ENCODE measurements at places on chromosomes 3 and 15.

DNA sequence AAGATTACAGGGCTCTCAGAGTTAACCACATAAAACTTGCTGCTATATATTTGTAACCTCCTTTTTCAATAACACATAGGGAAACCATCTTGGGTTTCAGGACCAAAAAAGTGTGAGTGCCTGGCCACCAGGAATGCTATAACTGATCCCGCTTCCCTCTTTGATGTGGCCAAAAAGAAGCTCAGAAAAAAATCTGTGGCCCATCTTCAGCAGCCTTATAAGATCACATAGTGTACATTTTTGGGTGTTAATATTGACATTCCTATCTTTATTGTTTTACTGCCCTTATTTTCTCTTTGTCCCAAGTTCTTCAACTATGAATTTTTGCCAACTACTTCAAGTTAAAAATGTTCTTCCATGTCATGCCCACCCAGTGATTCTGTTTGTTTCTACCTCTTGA is 102.8 kb downstream of the LIPC start:
- no peak for DNase-seq

GRCh38 chr15:98731712-98732450 is 83.5 kb downstream of the IGF1R start:
- no peak for DNase-seq

DNA sequence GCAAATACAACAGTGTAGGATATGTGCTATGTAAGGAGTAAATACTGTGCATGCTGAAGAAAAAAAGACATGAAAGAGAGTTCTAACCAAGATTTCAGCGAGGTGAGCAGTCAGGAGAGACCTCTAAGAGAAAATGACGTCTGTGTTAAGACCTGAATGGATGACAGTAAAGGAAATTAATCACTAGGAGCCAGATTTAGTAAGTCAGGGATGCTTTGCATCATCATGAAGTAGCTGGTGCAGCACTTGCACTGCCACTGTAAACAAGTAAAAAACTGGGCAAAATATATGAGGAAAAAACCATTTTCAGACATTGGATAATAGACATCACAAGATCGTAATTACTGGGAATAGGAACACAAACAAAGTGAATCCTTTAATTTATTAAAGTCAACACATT is 32.6 kb downstream of the RTP4 start:
- DNase-seq: no peak

DNA sequence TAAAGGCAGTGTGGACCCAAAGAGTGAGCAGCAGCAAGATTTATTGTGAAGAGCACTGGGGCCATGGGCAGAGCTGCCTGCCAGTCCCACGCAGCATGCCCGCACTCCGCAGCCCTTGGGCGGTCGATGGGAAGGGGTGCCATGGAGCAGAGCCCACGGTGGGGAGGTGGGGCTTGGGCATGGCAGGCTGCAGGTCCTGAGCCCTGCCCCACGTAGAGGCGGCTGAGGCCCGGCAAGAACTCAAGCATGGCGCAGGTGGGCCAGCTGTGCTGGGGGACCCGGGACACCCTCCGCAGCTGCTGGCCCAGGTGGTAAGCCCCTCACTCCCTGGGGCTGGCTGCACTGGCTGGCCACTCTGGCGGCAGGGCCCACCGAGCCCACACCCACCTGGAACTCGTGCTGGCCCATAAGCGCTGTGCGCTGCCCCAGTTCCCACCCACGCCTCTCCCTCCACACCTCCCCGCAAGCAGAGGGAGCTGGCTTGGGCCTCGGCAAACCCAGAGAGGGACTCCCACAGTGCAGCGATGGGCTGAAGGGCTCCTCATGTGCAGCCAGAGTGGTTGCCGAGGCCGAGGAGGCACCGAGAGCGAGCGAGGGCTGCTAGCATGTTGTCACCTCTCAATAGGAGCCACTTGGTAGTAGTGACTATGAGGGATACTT is 1218.8 kb upstream of the EPHA6 start:
- no peak for DNase-seq

- no peak for DNase-seq
Observed at GRCh38 chr3:186496016-186496415, 48.2 kb downstream of the CRYGS start.

DNA sequence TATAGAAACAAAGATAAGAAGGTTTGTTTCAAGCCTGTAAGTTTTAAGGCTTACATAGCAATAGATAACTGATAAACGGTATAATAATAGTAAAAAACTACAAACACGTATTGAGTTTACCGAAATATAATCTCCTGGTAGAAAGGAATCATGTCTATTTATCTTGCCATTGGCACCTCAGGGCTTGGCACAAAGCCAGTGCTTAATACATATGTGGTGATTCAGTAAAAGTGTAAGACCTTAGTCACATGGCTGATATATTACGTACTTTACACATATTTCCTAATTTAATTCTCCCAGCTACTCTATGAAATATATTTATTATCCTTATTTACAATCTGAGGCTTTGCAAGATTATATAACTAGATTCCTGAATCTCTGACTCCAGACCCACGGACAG is 32.0 kb upstream of the SLCO3A1 start:
- DNase-seq: no peak

DNA sequence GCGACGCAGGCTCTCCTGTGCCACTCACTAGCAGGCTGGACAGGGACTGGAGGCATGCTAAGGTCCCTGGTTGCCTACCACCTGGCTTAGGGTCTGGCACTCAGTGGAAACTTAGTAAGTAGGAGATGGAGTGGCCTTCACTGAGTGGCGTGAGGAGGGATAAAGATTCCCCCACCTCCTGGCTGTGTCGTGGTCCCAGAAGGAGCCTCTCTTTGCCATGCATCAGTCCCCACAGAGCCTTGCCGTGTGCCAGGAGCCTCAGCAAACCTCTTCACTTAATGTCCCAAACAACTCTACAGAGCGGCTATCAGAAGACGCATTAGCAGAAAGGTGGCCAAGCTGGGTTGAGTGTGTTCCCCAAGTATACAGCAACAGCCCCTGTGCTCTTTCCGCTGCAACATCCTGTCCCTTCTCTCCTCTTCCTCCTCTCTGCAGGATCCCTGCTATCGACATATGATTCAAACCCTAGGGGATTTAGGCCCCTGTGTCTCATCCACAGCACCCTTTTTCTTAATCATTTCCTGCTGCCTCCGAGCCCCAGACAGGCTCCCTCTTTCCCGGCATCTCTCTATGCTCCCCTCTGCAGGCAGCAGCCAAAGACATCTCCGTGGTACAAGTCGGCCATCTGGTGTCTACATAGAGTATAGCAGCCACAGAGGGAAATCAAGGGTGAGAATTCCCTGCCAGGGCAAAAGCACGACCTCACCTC is 66.7 kb downstream of the SLC6A1 start:
- no peak for DNase-seq

DNA sequence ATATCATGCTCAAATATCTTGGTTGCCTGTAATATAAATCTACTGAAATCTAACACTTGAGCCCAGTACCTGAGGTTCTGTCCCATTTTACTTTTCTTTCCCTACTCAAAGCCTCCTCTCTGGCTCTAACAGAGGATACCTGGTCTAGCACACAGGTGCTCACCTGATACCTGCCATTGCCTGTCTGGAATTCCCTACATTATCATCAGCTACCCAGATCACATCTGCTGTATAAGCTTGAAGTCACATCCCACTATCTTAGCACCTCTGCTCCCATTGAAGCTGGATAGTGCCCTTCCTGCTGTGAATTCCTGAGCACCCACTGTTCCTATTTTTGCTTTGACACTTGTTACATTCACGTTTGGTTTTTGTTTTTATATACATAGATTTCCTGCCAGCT is 30.5 kb downstream of the GYG1 start:
- DNase-seq: no peak

DNA sequence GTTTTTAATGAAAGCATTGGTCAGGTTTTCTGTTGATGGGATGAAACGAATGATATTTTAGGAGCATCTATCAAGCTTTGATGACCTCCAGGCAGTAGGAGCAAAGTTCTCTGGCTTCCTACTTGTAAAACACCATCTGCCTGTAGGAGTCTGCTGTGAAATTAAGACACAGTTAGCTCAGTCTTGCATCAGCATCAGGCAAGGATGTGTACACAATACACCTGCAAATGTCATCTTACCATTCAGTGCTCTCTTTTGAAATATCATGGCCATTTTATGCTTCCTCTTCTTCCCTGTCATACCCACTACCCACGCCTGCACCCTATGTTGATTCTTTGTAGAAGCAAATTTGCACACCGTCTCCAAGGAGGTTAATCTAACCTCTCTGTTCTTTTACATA is 38.2 kb downstream of the B3GALNT1 start:
- no peak for DNase-seq

DNA sequence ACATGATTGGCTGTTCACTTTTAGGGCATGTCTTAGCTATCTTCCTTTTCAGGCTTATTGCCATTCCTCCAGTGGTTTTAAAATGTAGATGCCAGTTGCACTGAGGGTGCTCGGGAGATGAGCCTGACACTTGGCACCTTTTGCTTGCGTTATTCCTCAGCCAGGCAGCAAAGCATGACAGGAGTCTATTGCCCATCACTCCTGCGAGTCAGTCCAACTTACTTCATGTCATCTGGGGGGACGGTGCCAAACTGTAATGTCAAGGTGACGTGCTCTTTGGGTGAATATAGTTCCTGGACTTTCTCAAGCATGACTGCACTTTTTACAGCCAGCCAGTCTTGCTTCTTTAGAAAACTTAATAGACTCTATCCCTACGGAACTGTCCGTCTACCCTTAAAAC is 406.0 kb upstream of the C2CD4B start:
- no peak for DNase-seq

DNA sequence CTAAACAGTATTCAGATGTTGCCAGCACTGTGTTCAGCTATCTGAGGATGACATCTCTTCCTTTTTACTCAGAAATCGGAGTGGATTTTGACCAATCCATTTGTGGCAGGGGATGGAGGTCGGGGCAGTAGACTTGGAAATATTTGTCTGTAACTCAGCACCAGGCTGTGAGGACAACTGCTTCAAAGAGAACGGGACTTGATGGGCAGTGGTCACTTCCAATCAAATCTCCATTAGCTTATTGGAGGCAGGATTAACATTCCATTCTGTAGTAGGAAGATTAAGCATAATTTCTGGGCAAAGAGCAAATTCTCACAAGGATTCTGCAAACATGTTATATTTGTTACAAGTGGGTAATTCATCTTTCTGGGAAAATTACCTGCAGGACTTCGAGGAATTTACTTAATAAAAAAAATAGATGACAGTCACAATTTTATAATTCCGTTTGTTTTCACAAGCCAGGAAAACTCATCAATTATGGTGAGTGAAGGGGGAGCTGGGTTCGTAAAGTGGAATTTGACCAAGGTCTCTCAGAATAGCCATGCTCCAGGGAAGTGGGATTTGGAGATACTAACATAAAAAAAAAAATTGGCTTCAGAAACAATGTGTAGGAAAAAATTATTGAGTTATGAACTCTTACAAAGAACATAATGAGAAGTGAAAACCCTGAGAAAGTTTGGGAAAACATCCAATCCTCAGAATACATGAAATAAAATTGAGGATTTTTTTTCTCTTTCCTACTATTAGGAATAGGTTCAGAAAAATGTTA is 18.1 kb downstream of the CRABP1 start:
- DNase-seq: no peak

DNA sequence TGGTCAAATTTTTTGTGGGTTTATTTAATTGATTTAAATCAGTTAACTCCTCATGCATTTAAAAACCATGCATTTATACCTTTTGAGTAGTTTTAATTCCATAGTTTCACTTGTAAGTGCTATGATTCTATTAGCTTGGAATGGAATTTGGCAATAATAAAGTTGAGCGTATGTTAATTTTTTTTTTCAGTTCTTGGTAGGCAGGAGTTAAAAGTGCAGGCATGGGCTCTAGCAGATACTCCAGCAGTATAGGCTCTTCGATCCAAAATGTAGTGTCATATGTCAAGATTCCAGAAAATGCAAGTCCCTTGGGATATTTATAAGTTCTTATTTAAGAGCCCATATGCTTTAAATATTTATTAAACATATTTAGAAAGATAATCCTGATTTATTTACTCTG is 70.3 kb downstream of the LYSMD4 start:
- no peak for DNase-seq

GRCh38 chr3:110583373-110583935 is 488.2 kb upstream of the NECTIN3 start:
- DNase-seq: no peak

GRCh38 chr3:62615258-62615849 is 242.0 kb upstream of the FEZF2 start:
- no peak for DNase-seq

DNA sequence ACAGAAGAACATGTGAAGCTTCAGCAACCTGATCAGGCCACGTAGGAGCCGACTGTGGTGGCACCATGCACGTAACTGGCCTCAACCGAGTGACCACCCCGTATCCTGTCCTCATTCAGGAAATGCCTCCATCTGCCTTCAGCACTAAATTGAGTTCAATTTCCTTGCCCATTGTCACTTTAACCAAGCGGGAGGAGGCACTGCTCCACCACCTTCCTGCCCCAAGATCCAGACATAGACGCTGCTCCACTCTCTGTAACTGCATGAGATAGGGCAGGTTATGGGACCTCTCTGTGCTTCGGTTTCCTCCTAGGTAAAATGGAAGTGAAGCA is 80.1 kb upstream of the POMGNT2 start:
- no peak for DNase-seq

DNA sequence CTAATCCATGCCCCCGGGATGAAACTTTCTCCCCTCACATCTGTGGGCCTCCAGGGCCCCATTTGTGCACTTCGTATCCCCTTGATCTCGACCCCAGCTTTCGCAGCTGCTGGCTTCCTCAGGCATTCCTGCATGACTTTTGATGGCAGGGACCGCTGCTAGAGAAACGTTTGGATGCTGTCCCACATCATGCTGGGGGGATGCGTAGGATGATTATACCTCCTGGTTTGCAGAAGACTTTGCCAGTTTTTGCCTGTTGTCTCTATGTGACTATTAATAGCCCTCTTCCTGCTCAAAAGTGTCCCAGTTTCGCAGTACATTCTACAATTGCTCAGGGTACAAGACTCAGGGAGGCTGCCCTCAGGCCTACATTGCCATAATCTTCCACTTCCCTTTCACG is 10.4 kb upstream of the KCNAB1 start:
- no peak for DNase-seq

DNA sequence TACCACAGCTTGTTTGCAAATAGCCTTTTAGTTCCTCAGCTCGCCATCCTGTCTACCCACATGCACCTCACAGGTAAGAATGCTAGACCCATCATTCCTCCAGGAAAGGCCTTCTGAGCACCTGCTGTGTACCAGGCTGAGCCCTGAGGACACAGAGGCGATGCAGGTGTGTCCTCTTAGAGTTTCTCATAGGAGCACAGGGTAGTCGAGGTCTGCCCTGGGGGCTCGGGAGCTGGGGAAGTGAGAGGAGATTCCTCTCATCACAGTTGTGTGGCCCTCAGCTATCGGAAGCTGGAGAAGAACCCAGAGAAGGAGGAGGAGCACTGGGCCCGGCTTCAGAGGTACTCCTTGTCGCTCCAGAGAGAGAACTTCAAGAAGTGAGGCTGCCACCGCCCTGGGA is 8.0 kb downstream of the MESP1 start:
- DNase-seq: no peak

GRCh38 chr3:24773798-24774197 is 279.1 kb upstream of the THRB start:
- DNase-seq: no peak

- DNase-seq: no peak
Observed at GRCh38 chr3:170228093-170228766, 6.0 kb downstream of the PRKCI start.

All from effector CD8-positive, alpha-beta T cell (primary cell).